Suppressor macrophage treated with lipopolysaccharide for 1 hour (primary cell): ENCODE measurements at places on chromosomes 5 and 9.

GRCh38 chr5:73411936-73412596, 36.5 kb downstream of the FOXD1 start:
- DNase-seq = no peak

DNA sequence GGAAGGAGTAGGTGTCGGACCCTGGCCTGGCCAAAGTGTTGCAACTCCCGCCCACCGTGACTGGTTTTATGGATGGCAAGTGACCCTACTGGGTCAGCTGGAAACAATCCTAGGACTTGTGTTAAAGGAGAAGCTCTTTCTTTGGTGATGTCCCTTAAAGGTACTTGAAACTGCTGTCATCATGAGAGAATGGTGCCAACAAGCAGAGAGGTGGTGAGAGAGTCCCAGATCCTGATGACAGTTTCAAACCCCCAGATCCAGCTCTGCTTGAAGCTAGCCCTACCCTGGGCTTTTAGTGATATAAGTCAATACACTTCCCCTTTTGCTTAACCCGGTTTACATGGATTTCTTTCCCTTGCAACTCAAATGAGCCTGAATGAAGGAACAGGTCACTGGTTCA, 72.5 kb upstream of the UBTD2 start:
- peak; percentile 33 for DNase-seq

DNA sequence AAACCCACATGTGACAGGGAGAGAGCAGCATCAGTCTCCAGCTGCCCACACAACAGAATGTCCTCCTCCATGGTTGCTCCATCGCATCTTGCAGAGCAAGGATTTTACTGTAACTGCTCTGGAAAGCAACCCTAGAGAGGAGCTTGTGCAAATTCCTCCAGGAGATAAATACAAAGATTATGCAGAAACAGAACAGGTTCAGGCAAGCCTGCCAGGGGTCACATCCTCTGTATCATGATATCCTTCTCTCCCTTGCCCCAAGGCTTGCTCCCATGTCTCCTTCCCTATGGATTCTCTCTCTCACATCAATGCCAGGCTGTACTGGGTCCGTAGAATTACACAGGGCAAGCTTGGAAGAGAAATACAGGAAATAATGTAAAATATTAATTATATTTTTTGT, 226.0 kb downstream of the MPDZ start:
- no peak for DNase-seq

GRCh38 chr9:132023419-132024180, 56.1 kb downstream of the MED27 start:
- DNase-seq = no peak

DNA sequence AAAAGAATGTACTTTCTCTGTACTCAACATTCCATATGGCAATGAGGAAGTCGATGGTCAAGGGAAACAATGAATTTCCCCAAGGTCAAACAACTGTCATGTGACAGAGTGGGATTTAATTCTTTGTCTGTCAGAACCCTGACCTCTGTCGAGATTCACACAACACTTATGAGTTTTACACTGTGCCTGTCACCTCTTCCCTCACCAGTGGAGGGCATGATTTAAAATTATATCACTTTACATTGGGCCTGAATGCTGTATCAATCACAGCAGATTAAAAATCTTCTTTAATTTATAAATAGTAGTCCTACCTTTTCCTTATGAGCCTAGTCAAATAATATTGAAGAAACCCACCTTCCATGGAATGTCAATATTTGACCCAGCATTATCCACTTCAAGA, 276.7 kb downstream of the CDH10 start:
- DNase-seq = no peak

DNA sequence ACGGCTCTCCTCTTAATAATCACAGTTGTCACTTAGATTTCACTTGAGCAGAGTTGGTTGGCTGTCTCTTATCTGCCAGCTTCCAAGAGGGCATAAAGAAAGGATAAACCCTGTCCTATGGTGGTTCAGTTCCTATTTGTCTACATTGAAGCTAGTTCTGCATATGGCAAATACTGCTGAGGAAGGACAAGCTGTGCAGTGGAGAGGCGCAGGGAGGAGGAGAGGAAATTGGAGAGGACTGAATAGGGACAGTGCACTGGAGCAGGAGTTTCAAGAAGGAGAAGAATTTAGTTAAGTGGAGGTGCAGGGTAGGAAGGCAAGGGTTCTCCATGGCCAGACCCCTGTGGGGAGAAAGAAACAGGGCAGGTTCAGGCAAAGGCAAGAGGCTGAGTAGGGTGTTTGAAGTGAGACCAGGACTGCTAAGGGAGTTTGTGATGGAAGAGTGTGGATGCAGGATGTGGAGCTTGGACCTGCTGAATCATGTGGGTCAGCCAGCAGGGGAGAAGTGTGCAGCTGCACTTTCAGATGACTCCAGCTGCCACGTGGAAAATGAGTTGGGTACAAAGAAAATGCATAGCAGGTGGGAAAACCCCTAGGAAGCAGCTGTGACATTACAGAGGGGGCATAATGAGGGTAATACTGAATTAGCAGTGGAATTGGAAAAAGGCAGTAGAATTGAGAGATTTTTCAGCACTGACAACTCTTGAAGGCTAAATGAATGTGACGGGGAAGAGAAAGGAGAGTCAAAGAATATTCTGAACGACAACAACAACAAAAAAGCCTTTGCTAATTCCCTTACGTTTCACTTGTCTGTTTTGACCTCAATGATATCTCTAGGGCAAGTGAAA, 66.8 kb downstream of the MAMDC2 start:
- peak; percentile 62 for DNase-seq

GRCh38 chr5:135254183-135254582, 144.8 kb downstream of the MACROH2A1 start:
- no peak for DNase-seq

DNA sequence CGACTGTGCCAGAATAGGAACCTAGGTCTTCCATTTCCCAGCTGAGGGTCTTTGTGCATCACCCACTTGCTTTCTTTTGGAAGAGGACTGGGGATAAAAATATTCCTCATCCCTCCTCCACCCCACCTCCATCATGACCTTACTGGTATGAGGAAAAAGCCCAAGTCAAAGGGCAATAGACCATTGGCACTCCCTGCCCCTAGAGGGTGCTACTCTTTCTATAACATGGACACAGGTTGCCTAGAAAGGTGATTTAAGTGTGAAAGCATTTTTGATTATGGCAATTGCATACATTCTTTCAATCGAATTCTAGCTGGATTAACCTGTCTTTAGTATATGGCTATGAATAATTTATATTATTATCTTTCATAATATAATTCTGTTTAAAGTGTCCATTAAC, 22.8 kb upstream of the ZNF618 start:
- DNase-seq = no peak

- DNase-seq = no peak
Observed at GRCh38 chr9:33837138-33837537, 20.2 kb downstream of the UBE2R2 start.

DNA sequence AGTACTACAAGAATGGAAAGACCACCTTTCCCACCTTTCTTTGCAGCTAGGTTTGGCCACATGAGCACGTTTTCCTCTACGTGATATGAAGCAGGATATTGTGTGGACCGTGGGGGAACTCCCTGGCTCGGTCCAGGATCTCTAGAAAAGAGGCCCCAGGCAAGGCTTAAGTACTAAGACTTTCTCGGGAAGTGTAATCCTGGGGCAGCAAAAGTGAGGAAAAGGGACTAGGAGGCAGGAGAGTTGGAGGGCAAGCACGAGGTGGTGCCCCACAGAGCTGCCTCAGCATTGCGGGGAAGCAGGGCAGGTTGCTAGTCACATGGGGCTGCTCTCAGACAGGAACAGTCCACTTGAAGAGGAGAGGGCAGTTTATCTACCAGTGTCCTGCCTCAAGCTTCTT, 235.1 kb downstream of the GADD45G start:
- no peak for DNase-seq

- peak; percentile 28 for DNase-seq
Observed at GRCh38 chr5:125607018-125607417, 816.2 kb upstream of the GRAMD2B start.

DNA sequence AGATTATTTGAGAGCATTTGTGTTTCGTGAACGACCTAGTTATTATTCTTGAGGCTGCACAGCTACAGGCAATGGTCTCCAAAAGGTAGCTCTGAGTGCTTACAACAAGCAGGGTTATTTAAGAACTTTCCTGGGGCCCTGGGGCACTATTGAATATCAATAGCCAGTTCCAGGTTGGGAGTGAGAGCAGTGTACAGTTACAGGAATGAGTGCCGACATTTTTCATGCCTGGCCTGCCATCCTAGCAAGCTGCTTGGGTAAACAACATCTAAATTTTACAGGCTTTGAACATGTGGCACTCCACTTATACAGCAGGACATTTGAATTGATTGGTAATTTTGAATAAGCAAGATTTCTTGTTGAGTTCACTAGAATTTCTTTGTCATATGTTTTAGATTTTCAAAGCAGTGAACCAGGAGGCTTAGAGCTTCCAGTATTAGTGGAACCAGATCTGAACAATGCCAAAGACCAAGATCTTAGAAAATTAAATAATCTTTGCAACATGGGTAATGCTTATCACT, 171.9 kb upstream of the GDNF start:
- DNase-seq = no peak

DNA sequence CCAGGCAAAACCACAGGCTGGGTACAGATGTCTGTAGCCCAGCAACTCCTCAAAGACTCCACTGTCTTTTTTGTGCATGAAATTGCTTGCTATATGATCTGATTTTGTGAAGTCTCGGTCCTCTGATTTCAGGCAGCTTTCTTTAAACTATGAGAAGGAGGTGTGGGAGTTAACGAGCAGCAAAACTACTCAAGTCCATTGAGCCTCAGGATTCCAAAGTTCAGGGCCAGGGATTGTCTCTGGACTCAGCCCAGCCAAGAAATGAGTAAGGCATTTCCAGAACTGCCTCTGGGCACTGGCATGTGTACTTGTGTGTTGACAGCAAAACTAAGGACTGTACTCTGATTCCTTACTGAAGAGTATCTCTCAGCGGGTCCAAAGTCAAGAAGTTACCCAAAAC, 53.4 kb upstream of the GLIS3 start:
- DNase-seq = peak; percentile 14

GRCh38 chr5:119332978-119333401, 22.8 kb upstream of the TNFAIP8 start:
- no peak for DNase-seq

DNA sequence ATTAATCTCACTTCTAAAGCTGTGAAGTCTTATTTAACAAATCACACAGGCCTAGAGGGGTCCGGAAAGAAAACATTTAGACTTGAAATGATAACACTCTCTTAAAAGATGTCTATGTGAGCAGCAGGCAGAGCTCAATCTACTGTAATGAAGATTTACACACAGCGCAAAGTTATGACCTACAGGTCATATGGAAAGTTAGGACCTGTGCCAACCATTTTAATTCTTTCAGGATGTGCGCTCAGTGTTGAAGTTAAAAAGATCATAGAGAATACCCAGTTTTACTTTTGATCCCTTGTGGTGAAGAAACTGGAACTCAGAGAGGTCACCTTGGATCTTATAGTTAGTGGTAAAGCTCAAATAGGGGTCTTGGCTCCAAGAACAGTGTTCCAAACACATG, 3.1 kb upstream of the CREBRF start:
- no peak for DNase-seq

DNA sequence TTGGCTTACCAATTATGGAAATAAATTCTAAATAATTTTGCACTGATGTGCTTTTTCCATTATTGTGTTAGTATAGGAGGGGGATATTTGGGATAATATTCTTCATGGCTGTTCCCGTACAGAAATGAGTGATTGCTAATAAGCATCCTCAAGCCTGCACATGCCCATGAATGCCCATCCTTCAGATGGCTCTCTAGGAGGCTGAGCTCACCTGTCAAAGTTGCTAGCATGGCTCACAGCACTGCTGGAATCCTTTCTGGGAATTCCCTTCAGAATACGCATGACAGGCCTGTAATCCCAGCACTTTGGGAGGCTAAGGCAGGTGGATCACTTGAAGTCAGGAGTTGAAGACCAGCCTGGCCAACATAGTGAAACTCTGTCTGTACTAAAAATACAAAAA, 124.1 kb downstream of the NXNL2 start:
- DNase-seq = no peak

GRCh38 chr9:107336718-107337360, 53.8 kb downstream of the RAD23B start:
- DNase-seq = no peak
